ENCODE measurements at places on chromosomes 16 and 17. TPM values are rescaled to one million over a fixed set of nuclear protein-coding genes. Genes with fewer than 3 reads are reported as not detected.

The ZPBP2 gene
- not detected for total RNA-seq

The HYDIN gene
- total RNA-seq = 43.3 TPM

The AP1G1 gene
- total RNA-seq = 100 TPM

The SDR42E1 gene
- 9.5 TPM for total RNA-seq

The ST3GAL2 gene
- total RNA-seq = 33.4 TPM

DNA sequence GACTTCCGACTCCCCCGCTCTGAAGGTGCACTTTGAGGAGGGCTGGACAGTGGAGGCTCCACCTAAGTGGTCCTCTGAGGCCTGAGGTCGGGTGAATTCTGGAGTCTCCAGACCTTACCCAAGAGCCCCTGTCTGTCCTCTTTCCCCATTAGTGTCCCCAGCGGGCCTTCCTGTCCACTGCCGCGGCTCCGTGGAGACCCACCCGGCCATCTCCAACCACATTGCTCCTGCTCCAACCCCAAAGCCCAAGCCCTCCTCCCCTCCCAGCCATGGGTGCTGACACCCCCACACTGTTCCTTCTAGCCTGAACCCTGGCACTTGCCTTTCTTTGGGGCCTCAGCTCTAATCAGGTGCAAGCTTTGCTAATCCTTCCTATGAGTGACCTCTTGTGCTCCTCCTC is 283.1 kb upstream of the TNRC6C start:
- no peak overlapping the region for H3K27ac ChIP-seq
- no peak for DNase-seq
- no peaks in the 10 kb centered on the region for H3K4me1 ChIP-seq

DNA sequence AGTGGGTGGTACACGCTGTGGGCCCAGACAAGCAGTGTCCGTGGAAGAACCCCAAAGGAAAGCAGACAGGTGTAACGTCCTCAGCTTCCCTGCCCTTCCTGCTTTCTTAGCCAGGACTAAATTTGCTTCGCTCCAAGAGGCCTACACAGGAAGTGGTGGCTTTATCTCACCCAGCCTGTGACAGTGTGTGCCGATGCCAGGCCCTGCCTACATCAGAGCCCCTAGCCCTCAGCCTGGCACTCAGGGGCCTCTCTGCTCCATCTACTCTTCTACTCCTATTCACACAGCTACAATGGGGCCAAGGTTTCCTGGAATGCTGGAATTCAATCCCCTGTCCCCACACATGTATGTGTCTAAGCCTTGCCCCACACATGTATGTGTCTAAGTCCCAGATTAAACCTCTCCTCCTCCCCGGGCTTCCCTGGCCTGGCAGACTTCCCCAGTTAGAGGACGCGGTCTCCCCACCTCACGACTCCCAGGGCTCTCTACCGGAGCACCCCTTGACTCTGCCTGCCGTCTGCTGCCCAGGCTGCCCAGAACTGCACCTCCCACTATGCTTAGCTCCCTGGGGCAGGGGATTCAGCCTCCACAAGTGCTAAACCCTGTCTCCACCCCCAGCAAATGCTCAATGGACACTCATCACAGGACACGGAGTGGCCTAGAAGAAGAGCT is 8.2 kb downstream of the PGAP3 start:
- peaks cover 10% of the 10 kb centered on the region for H3K4me1 ChIP-seq
- peaks cover 17% of the 10 kb centered on the region for H3K36me3 ChIP-seq
- peak overlapping the region; percentile 97 for H3K27ac ChIP-seq
- H3K4me3 ChIP-seq = no peak overlapping the region

GRCh38 chr17:65022751-65023700 is 33.5 kb downstream of the GNA13 start:
- no peak overlapping the region for H3K4me3 ChIP-seq
- H3K4me1 ChIP-seq = peaks cover 13% of the 10 kb centered on the region
- DNase-seq = peak; percentile 70
- no peaks in the 10 kb centered on the region for H3K27me3 ChIP-seq

- no peaks in the 10 kb centered on the region for H3K27me3 ChIP-seq
- peak overlapping the region; percentile 23 for H3K27ac ChIP-seq
- no peaks in the 10 kb centered on the region for H3K36me3 ChIP-seq
- peak; percentile 30 for DNase-seq
- H3K4me3 ChIP-seq = peak overlapping the region; percentile 10
These were observed 751 bp upstream of the DOC2B start for GRCh38 chr17:182050-182751.

- no peaks in the 10 kb centered on the region for H3K27me3 ChIP-seq
- no peaks in the 10 kb centered on the region for H3K4me1 ChIP-seq
- H3K36me3 ChIP-seq = peaks cover 52% of the 10 kb centered on the region
- H3K4me3 ChIP-seq = no peak overlapping the region
These were observed 91.4 kb downstream of the WDR59 start for GRCh38 chr16:74893541-74893940.

DNA sequence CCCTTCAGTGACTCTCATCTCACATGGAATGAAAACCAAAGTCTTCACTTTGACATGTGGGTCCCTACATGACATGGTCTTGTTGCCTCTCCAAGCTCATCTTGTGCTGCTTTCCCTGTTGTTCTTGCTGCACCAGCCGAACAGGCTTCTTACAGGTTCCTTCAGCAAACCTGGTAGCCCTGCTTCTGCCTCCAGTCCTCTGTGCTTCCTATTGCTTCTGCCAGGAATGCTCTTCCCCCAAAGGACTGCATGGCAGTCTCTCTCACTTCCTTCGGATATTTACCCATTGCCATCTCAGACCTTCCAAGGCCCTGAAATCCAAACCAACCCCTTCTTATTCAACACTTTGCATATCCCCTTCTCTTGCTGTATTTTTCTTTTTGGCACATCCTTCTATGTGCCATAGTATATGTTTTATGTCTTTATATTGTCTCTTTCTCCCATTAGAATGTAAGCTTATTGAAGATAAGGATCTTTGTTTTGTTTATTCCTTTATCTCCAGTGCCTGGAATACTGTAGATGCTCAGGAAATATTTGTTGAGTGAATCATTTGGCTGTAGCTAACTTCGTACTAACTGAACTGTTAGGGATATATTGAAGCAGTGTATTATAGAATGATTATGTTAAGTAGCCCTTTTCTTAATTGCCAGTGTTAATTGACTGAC is 57.9 kb upstream of the SLC12A3 start:
- no peak for DNase-seq
- no peak overlapping the region for H3K4me3 ChIP-seq
- H3K4me1 ChIP-seq = no peaks in the 10 kb centered on the region
- H3K36me3 ChIP-seq = peaks cover 8% of the 10 kb centered on the region
- H3K27me3 ChIP-seq = no peaks in the 10 kb centered on the region

DNA sequence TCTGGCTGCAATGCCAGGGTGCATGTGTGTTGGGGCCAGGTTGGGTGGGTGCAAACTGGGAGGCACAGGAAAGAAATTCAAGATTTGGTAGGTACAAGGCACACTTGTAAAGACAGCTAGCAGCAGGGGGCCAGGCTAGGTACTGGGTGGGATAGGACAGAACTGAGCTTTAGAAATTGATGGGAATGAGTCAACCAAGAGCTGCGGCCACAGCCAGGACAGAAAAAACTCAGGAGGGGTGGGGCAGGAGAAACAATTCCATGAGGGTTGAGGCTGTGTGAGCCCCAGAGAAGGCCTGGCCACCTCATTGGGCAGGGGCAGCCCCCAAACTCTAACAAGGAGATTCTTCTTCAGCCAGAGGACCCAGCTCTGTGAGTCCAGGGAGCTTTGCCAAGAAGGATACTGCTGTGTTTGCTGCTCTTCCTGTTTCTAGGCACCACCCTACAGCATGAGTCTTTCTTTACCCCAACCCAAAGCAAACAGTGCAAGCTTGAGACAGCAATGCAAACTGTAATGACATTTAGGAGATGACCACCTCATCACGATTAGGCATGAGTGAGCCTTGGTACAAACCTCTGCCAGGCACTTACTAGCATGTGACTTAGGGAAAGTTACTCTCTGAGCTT is 21.3 kb upstream of the CCDC182 start:
- no peak overlapping the region for H3K4me3 ChIP-seq
- no peak overlapping the region for H3K27ac ChIP-seq
- H3K27me3 ChIP-seq = no peaks in the 10 kb centered on the region
- peaks cover 17% of the 10 kb centered on the region for H3K4me1 ChIP-seq

DNA sequence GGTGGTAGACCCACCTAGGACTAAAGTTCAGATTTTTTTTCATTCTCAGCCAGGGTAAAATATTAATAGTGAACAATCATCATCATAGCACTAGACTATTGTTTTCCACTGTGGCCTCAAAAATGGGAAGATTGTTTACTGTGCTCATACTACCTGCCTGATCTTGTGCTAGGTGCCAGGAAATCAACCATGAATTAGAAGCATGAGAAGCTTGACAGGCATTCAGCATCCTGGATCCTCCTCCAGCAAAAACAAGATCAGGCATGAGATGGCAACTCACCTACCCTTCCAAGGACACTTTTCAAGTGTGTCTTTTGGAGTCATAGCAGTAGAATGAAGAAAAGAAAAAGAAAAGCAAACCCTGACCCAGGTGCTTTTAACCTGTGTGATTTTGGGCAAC is 174.2 kb downstream of the CYLD start:
- H3K27ac ChIP-seq = no peak overlapping the region
- no peak for DNase-seq
- no peak overlapping the region for H3K4me3 ChIP-seq
- H3K36me3 ChIP-seq = no peaks in the 10 kb centered on the region
- H3K4me1 ChIP-seq = no peaks in the 10 kb centered on the region
- peaks cover 8% of the 10 kb centered on the region for H3K27me3 ChIP-seq

DNA sequence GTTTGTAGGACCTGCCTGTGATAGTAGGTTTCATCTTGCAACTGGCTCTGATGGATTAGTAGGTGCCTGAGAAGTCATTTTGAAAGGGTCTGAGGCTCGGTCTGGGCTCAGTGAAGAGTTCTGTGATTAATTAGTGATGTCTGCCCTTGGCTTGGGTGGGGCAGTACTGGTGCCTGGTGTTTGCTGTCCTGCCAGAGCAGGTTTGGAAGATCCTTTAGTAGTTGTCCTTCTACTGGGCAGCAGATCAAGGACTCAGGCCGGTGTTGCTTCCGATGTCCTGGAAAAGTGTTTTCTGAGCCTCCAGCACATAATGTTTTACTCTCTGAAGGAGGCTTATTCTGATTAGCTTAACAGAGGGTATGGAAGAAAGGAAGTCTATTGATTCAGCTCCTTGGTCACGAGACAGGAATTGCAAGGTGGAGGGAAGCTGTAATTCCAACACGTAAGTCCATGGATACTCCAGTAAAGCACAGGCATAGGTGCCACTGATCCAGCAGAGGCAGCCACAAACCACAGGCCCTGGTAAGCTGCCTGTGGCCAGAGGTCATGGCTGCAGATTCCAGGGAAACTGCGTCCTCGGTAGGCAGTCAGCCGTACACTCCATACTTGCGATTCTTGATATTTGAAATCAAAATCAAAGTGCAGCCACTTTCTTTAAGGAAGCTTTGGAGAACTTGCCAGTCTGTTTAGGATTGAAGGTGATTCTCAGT is 18.7 kb downstream of the HLF start:
- no peaks in the 10 kb centered on the region for H3K27me3 ChIP-seq
- peak overlapping the region; percentile 97 for H3K27ac ChIP-seq
- H3K36me3 ChIP-seq = no peaks in the 10 kb centered on the region
- H3K4me3 ChIP-seq = no peak overlapping the region
- H3K4me1 ChIP-seq = peaks cover 47% of the 10 kb centered on the region
- no peak for DNase-seq

GRCh38 chr16:84742641-84743092 is 42.9 kb downstream of the USP10 start:
- DNase-seq = no peak
- peaks cover 6% of the 10 kb centered on the region for H3K36me3 ChIP-seq
- peaks cover 5% of the 10 kb centered on the region for H3K4me1 ChIP-seq
- no peaks in the 10 kb centered on the region for H3K27me3 ChIP-seq

DNA sequence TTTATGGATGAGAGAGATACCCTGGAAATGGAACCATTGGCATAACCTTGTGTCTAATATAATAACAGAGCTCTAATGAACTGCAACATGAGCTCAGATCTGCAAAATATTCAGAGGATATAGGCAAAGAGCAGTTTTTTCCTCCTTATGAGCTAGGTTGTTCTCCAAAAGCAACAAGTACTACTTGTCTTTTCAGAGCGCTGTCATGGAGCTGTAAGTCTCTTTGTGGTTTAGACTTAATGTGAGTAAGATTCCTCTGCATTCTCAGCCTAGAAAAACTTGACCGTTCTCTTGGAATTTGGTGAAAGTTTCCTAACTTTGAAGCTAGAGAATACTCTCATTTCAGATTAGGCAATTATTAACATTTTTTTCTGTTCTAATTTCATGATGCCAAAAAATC is 85.2 kb downstream of the FTO start:
- H3K27me3 ChIP-seq = no peaks in the 10 kb centered on the region
- H3K4me3 ChIP-seq = no peak overlapping the region
- H3K27ac ChIP-seq = no peak overlapping the region

- H3K36me3 ChIP-seq = no peaks in the 10 kb centered on the region
- no peaks in the 10 kb centered on the region for H3K27me3 ChIP-seq
- DNase-seq = no peak
- H3K4me1 ChIP-seq = no peaks in the 10 kb centered on the region
- no peak overlapping the region for H3K27ac ChIP-seq
- no peak overlapping the region for H3K4me3 ChIP-seq
These were observed 68.9 kb upstream of the SDK2 start for GRCh38 chr17:73713136-73713535.

DNA sequence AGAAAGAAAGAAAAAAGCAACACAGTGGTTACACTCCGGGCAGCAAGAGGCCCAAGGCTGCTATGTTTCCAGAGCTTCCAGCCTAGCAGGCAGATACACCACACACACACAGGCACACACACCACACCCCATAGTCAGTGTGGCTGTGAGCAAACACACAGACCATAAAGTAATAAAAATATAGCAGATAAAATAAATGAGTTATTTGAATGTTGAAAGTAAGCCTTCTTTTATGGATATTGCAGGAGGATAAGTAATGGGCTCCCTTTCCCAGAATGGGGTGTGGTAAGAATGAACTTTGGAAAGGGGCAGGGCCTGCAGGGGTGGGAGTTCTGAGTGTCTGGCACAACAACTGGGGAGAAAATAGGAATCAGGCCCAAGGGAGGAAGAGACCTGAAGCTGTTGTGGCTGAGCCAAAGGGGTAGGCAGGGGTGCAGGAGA is 4.8 kb upstream of the CDK5RAP3 start:
- no peaks in the 10 kb centered on the region for H3K36me3 ChIP-seq
- peaks cover 3% of the 10 kb centered on the region for H3K4me1 ChIP-seq

DNA sequence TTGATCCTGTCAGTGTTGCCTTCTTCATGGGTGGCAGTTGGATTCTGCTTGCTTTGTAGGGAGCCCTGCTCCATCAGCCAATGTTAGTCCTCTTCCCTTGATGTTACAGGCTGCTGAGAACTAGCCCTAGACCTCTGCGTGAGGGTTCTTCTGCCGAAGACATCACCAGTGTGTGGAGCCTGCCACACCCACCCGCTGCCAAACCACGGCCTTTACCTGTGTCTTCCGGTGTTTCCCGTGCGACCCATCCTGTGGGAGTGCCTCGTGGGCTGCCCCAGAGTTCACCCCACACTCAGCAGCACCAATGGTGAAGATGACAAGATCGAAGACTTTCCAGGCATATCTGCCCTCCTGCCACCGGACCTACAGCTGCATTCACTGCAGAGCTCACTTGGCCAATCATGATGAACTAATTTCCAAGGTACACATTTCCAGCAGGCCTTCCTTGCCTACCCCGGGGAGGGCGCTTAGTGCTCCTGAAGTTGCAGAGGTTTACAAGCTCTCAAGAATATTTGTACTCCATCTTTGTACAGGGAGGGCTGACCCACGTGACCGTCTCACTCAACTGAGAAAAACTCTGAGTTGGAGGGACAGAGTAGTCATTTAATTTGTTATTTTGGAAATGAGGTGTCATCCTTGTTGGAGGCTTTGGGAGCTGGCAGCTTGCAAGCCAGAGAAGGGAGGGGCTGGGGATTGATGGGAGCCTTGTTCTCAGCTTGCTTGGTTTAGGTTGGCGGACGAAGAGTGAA is 21.8 kb downstream of the YPEL2 start:
- peaks cover 9% of the 10 kb centered on the region for H3K36me3 ChIP-seq
- H3K4me1 ChIP-seq = peaks cover 18% of the 10 kb centered on the region
- DNase-seq = no peak
- H3K4me3 ChIP-seq = no peak overlapping the region
